H54 (cell line): ENCODE measurements at places on chromosomes 12 and 14.

DNA sequence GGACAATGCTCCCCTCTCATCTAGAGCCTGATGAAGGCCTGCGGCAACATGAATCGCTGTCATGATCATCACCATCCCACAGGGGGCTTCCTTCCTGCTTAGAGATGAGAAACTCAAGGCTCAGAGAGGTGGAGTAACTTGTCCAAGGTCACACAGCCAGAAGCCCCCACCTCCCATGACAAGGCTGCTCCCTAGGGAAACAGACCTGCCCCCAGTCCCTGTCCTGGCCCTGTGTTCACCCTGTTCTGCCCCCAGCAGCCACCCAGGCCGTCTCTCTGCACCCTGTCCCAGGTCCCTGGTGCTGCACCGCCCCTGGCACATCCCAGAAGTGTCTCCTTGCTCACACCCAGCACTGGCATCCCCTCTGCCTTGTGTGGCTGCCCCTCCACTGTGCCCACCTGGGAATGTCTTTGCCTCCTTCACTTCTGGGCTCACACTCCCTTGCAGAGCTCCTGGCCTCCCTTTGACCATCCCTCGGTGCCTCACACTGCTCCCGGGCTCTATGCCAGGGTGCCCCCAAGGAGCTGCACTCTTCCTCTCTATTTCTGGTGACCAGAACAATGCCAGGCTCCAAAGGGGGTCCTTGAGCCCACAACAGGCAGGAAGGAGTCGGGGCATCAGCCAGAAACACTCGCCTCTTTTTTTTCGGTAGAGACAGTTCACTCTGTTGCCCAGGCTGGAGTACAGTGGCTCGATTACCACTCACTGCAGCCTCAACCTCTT, 70.5 kb downstream of the BCL11B start:
- DNase-seq: no peak

DNA sequence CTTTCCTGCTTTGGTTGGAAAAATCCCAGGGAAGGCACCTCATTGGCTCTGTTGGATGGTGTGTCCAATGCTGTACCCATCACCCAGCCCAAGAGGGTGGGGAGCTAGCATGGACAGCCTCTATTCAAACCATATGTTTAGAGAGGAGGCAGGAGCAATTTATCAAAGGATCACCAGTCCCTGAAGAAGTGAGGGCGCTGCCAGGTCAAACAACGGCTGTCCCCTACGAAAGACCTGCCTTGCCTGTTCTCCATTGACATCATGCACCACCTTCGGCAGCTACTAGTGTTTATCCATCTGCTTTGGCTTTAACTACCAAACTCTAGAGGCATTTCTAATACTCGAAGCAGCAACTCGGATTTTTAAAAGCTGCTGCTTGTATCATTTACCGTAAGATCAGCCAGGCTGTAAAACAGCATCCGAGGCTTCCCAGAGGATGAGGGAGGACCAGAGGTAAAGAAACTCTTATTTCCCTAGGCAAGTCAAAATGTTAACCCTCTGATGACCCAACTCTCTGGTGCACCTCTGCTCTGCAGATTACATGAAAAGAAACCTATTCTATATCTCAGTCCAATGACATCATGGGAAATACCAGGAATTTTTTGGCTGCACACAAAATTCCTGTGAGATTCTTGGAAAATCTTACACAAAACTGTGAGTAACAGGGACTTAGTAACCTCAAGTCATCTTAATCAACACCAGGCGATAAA, 720.9 kb upstream of the TBX3 start:
- DNase-seq: peak; percentile 28

- no peak for DNase-seq
Observed at GRCh38 chr12:124605883-124606774, 38.7 kb upstream of the NCOR2 start.

DNA sequence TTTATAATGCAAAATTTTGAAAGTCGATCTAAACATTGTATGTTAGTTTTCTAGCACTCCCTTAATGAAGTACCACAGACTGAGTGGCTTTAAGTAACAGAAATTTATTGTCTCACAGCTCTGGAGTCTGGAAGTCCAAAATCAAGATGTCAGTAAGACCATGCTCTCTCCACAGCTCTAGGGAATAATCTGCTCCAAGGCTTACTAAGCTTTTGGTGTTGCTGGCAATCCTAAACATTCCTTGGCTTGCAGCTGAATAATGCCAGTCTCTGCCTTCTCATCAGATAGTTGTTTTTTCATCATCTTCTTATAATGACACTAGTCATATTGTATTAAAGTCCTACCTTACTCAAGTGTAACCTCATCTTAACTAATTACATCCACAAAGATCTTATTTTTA, 102.2 kb downstream of the RASSF9 start:
- DNase-seq: no peak

GRCh38 chr14:104472073-104472472, 107.5 kb upstream of the C14orf180 start:
- DNase-seq: no peak

DNA sequence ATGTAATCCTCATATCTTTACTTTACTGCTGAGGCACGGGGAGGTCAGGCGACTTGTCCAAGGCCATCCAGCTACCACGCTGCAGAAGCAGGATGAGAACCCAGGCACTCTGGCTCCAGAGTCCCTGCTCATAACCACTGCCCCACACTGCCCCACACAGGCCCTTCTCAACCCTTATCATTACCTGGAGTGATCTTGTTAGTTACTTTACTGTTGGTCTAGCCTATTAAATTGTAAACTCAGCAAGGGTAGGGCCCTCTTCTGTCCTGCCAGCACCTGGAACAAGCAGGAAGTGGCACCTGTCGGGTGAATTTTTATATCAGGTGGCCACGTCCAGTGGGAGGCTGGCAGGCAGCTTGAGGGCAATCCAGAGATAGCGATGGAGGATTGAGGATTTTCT, 12.2 kb downstream of the FAIM2 start:
- no peak for DNase-seq
